CD4-positive, alpha-beta T cell treated with Interleukin-21 for 1 hour (primary cell): ENCODE measurements at places on chromosomes 12 and 14.

DNA sequence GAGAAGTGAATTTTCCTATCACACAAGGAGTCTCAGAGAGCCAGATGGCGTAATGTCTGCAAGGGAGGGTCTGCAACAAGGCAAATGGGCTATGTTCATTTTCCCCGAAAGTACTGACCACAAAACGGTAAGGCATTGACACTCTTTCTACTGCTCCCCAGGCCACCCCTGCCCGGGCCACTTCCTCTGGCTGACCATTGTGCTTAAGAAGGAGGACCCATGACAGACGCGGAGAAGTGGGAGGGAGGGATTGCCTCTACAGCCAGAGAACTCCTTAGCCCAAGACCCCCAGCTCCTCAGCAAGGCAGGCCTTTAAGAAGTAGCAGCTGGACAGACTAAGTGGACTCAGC, 1.2 kb downstream of the NCKAP5L start:
- no peak for DNase-seq

- DNase-seq, result no peak
Observed at GRCh38 chr12:131355361-131356245, 355.3 kb upstream of the SFSWAP start.

DNA sequence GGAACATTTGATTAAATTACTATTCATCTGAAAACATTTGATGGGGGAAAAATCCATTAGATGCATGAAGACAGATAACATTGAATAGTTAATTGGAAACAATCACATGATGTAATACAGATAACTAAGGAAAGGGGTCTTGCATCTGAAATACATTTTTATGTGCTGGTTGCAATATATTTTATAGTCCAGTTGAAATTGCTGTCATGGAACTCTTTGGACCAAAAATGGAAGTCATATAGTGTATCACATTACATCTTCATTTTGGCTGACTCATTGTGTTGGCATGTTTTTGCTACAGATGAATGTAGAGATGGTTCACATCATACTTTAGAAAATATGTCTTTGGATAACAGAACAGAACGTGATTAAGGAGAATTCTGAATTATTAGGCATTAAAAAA, 43.0 kb upstream of the GNPNAT1 start:
- DNase-seq, result no peak

GRCh38 chr14:102819176-102819628, 42.0 kb downstream of the TRAF3 start:
- peak; percentile 55 for DNase-seq

- peak; percentile 75 for DNase-seq
Observed at GRCh38 chr12:3752096-3752709, 706 bp downstream of the CRACR2A start.

- no peak for DNase-seq
Observed at GRCh38 chr12:102728506-102729242, 188.4 kb downstream of the PAH start.

GRCh38 chr14:33846100-33846824, 104.6 kb downstream of the EGLN3 start:
- DNase-seq, result no peak

DNA sequence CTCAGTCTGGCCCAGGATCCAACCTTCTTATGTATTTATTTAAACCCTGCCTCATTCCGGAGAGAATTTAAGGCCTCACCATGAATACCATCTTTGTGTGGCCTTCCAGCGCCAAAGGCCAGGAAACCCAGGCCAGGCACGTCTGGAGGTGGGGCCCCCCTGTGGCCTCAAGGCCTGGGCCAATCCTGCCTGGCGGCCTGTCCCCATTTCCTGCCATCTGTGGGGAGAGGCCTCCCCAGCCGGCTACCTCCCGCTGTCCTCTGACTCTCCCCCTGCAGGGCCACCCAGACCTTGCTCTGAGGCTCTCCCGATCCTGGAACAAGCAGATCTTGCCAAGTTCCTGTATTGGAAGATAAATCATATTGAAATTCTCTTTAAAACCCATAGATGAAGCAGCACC, 37.4 kb upstream of the MEG3 start:
- no peak for DNase-seq

GRCh38 chr12:80413462-80413861, 30.6 kb upstream of the PTPRQ start:
- no peak for DNase-seq

GRCh38 chr12:10249690-10250455, 37.2 kb downstream of the GABARAPL1 start:
- DNase-seq, result peak; percentile 46

DNA sequence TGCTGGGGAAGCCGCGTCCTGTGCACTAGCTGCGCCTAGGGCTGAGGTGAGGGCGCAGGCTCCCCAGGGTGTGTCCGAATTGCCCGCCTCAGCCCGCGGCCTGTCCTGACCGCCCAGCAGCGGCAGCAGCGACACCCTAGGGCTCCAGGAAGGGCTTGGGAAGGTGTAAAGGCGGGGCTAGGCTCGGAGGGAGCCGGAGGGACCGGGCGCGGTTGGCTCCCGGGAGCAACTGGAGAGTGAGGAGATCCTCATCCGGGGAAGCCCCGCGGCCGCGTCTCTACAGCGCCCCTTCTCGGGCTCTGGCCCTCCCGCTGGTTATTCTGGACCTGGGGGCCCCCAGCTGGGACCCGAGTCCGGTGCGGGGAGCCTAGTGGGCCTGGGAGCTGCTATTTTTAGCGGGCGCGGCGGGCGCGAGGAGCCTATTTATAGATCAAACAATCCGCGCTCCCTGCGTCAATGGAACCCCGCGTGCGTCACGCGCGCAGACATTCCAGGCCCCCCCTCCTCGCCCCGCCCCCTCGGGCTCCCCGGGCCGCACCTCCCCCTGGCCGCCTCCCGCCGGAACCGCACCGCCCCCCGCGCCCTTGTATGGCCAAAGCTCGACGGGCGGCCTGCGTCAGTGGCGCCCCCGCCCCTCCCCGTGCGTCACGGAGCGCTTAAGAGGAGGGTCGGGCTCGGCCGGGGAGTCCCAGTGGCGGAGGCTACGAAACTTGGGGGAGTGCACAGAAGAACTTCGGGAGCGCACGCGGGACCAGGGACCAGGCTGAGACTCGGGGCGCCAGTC, at the start of gene NR4A1:
TSS of gene NR4A1 (plus strand) at position 685 of the 784 bp plus-strand sequence. CDS start 2,887 bp downstream, outside the sequence.
- DNase-seq, result peak; percentile 99
